ENCODE measurements at places on chromosomes 12 and 14.

DNA sequence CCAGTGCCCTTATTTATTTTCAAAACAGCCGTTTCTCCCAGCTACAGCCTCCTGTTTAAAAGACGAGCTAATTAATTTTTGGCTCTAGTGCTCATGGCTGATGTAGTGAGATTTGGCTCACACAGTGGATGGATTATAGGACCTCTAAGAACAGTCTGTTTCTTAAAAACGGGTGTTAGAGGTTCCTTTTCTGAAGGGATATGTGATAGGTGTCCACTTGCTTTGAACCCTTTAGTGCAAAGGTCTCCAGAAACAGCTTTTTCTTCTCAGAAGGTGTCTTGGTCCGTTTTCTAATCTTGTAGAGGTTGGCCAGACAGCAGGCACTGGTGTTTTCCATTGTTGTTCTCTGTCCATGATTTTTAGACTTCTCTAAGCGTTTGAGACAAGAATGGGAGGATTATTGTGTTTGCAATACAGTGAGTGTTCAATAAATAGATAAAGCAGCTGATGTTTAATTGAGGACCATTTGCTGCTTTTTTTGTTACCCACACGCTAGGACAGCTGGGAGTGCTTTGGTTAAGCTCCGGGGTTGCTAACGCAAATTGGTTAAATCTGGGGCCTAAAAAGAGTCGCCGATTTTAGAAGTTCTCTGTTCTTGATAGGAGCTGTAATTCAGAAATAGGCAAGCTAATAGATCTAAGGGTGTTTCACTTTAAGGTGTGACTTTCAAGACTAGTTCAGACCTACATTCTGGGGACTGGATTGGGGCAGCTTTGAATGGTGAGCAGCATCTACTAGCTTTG lies 1.0 kb downstream of the BORCS5 start:
- DNase-seq = no peak

GRCh38 chr14:100033347-100034075 lies 31.7 kb upstream of the EVL start:
- DNase-seq = no peak

- DNase-seq = no peak
Observed at GRCh38 chr14:101069666-101070362, 166.3 kb upstream of the RTL1 start.

DNA sequence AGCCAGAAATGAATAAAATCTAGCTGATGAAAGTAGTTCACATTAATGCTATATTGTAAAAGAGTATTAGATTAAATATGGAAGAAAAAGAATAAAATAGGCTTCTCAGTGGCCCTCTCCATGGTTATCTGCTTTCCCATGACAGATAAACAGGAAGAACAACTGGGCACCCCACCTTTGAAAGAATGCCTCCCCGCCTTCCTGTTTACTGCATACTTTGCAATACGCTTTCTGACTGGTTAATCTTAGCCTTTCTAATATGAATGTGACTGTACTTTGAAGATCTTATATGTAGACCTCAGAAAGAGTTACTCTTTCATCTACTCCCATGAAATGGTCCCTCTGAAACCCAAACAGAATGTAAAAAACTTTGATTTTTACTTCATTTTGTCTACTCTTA lies 34.1 kb upstream of the DAAM1 start:
- DNase-seq = no peak

GRCh38 chr14:76500480-76500879 lies 124.5 kb downstream of the ESRRB start:
- DNase-seq = peak; percentile 17
